ENCODE measurements at places on chromosomes 7 and 10. TPM values are rescaled to one million over a fixed set of nuclear protein-coding genes. Genes with fewer than 3 reads are reported as not detected.

DNA sequence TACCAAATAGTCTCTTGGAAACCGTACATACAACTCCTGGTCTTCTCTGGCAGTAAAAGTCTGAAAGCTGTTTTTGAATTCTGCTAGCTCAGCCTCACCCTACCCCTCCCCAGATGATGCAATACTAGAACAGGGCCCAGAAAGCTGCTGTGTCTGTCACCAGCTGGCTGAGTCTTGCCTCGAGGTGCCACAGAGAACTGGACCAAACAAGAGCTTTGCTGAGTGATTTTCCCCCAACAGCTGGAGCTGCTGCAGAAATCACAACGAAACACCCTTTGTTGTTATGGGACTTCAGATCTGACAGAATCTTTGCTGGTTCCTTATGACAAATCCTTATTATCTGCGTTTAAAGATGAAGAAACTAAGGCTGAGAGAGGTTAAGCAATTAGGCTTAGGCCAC is 134.1 kb downstream of the SPAG6 start:
- H3K4me3 ChIP-seq: no peak overlapping the region
- peaks cover 24% of the 10 kb centered on the region for H3K4me1 ChIP-seq
- H3K36me3 ChIP-seq: peaks cover 2% of the 10 kb centered on the region

DNA sequence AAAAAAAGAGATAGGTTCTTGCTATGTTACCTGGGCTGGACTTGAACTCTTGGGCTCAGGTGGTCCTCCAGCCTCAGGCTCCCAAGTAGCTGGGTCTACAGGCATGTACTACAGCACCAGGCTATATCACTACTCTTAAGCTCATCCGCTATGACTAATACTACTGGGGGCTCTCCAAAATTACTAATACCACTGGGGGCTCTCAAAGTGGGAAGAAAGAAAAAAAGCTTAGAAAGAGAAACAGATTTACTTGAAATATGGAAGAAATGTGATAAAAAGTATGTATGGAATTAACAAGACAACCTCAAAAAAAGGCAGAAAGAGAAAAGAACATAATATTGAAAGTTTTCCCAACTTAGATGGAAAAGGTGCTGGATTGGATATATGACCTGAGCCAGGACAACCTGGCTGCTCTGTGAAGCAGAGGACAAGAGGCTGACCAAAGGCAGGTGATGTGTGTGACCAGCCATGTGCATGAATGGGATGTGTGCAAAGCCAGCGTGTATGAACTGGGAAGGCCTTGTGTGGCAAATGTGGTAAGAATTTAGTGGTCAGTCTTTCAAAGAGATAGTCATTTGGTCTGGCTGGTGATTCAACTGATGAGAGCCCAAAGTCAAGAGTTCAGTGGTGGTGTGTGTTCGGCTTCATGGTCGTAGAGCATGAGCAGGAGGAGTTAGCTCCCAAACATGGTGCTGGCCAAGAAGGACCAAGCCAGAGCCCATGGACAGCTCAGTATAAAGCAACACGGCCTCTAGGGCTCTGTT is 232.4 kb upstream of the KLF14 start:
- DNase-seq: no peak
- peaks cover 1% of the 10 kb centered on the region for H3K36me3 ChIP-seq
- H3K4me3 ChIP-seq: no peak overlapping the region
- peaks cover 65% of the 10 kb centered on the region for H3K4me1 ChIP-seq
- H3K27me3 ChIP-seq: no peaks in the 10 kb centered on the region

GRCh38 chr10:59808896-59809643 is 55.8 kb upstream of the MRLN start:
- no peaks in the 10 kb centered on the region for H3K4me1 ChIP-seq
- H3K27me3 ChIP-seq: no peaks in the 10 kb centered on the region
- DNase-seq: peak; percentile 33
- H3K36me3 ChIP-seq: peaks cover 12% of the 10 kb centered on the region
- no peak overlapping the region for H3K27ac ChIP-seq

DNA sequence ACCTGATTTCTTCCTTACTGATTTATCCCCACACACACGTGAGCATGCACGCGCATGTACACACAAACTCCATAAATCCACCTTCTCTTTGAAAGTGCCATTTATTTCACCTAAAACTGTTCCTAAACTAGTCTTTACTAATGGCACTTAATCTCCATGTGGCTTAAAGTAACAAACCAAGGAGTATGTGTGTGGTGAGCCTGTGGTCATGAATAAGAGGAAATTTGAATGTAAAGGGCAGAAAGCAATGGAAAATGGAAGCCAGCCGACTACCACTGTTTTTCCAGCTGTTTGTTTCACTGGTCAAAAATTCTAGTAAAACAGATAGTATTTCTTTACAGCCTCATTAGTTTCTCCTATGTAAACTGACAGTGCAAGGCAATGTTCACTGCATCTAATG is 23.8 kb downstream of the SEMA3C start:
- no peaks in the 10 kb centered on the region for H3K36me3 ChIP-seq
- no peaks in the 10 kb centered on the region for H3K27me3 ChIP-seq
- H3K4me3 ChIP-seq: no peak overlapping the region
- no peak overlapping the region for H3K27ac ChIP-seq
- DNase-seq: no peak
- H3K4me1 ChIP-seq: no peaks in the 10 kb centered on the region

DNA sequence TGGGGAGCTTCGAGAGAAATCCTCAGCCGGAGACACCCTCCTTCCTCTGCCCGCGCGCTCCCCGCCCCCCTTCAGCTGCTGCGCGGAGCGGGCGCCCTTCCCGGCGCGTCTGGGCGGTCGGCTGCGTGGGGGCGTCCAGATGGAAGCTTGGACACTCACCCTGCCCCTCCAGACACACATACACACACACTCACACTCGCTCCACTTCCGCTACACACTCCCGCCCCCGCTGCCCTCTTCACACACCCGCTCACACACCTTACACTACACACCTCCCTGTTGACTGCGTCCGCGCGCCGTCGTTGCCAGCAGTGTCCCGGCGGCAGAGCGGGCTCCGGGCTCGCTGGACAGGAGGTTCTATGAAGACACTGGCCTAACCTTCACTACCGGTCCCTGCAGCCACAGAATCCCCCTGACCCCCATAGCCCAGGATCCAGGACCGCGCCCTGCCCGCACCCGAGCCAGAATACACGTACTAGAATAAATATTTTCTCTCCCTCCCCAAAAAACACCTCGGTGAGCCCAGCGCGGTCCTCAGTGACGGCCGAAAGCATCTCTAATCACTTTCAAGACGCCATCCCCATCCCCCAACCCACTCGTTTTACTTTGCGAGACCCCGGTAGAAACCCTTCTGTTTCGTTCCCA is 1.1 kb upstream of the EGR2 start:
- peaks cover 65% of the 10 kb centered on the region for H3K4me1 ChIP-seq
- peaks cover 25% of the 10 kb centered on the region for H3K27me3 ChIP-seq
- H3K27ac ChIP-seq: peak overlapping the region; percentile 91
- H3K4me3 ChIP-seq: peak overlapping the region; percentile 99
- no peaks in the 10 kb centered on the region for H3K36me3 ChIP-seq

GRCh38 chr7:141333459-141333858 is 217.8 kb upstream of the AGK start:
- peaks cover 17% of the 10 kb centered on the region for H3K27me3 ChIP-seq
- no peaks in the 10 kb centered on the region for H3K4me1 ChIP-seq
- no peak overlapping the region for H3K27ac ChIP-seq
- no peak for DNase-seq
- H3K36me3 ChIP-seq: no peaks in the 10 kb centered on the region
- no peak overlapping the region for H3K4me3 ChIP-seq

DNA sequence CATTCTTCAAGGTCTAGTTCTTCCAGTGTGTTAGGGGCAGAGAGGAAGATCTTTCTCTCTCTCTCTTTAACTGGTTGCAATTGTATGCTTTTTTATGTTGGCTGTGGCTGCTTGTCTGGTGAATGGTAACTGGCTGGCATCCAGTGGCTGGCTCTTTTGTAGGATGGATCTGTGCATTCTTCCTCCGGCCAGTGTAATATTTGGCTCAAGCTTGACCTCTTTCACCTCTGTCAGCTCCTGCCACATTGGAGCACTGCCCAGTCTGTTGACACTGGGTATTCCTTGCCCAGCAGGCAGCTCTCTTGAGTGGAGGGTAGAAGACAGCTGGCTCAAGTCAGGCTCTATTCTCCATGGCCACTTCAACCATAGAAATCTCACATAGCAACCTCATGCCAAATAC is 528.3 kb downstream of the PHTF2 start:
- no peaks in the 10 kb centered on the region for H3K27me3 ChIP-seq
- no peaks in the 10 kb centered on the region for H3K36me3 ChIP-seq
- no peak overlapping the region for H3K27ac ChIP-seq
- no peak overlapping the region for H3K4me3 ChIP-seq
- no peak for DNase-seq

GRCh38 chr10:1374511-1375345 is 318.5 kb downstream of the WDR37 start:
- no peaks in the 10 kb centered on the region for H3K4me1 ChIP-seq
- H3K4me3 ChIP-seq: no peak overlapping the region
- peaks cover 31% of the 10 kb centered on the region for H3K27me3 ChIP-seq
- no peak overlapping the region for H3K27ac ChIP-seq
- peaks cover 2% of the 10 kb centered on the region for H3K36me3 ChIP-seq

DNA sequence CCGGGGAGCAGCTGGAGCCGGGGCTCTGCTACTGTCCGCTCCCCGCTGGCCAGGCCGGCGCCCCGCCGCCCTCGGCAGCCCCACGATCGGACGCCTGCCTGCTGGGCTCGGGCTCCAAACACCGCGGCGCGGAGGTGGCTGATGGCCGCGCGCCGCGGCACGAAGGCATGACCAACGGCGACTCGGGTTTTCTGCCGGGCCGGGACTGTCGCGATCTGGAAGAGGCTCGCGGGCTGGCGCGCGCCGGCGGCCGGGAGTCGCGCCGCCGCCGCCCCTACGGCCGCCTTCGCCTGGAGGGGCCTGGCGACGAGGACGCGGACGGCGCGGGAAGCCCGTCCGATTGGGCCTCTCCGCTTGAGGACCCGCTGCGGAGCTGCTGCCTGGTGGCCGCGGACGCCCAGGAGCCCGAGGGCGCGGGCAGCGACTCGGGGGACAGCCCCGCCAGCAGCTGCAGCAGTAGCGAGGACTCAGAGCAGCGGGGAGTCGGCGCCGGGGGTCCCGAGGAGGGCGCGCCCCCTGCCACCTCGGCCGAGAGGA is 570 bp downstream of the TBC1D12 start:
- DNase-seq: no peak
- peaks cover 6% of the 10 kb centered on the region for H3K36me3 ChIP-seq
- H3K27ac ChIP-seq: no peak overlapping the region
- peaks cover 73% of the 10 kb centered on the region for H3K27me3 ChIP-seq
- no peaks in the 10 kb centered on the region for H3K4me1 ChIP-seq
- H3K4me3 ChIP-seq: no peak overlapping the region

GRCh38 chr10:13758312-13758711 is 171.5 kb downstream of the PRPF18 start:
- no peaks in the 10 kb centered on the region for H3K27me3 ChIP-seq
- no peak for DNase-seq
- no peaks in the 10 kb centered on the region for H3K4me1 ChIP-seq
- H3K36me3 ChIP-seq: no peaks in the 10 kb centered on the region
- H3K27ac ChIP-seq: no peak overlapping the region

GRCh38 chr7:119974972-119975371 is 298.0 kb upstream of the KCND2 start:
- H3K4me1 ChIP-seq: no peaks in the 10 kb centered on the region
- no peak overlapping the region for H3K27ac ChIP-seq
- no peaks in the 10 kb centered on the region for H3K27me3 ChIP-seq

The TUBB8 gene
- not detected for total RNA-seq

The NPFFR1 gene
- not detected for total RNA-seq

The PTN gene
- not detected for total RNA-seq

The CPN1 gene
- total RNA-seq: not detected

The APBB1IP gene
- total RNA-seq: 102 TPM

Data from naive thymus-derived CD8-positive, alpha-beta T cell (primary cell).